Heart left ventricle (tissue), 16 donors: ENCODE measurements at places on chromosomes 2 and 18. TPM values are rescaled to one million over a fixed set of nuclear protein-coding genes. Genes with fewer than 3 reads are reported as not detected.
A peak's percentile ranks its signal among the peaks of the same experiment; 100 is the strongest.

Gene PCARE
- total RNA-seq = 1.6 TPM

- DNase-seq = no peak
Observed at GRCh38 chr2:50515638-50516037, 516.3 kb downstream of the NRXN1 start.

GRCh38 chr2:127046579-127046978 lies 60.4 kb downstream of the BIN1 start:
- no peak for DNase-seq

DNA sequence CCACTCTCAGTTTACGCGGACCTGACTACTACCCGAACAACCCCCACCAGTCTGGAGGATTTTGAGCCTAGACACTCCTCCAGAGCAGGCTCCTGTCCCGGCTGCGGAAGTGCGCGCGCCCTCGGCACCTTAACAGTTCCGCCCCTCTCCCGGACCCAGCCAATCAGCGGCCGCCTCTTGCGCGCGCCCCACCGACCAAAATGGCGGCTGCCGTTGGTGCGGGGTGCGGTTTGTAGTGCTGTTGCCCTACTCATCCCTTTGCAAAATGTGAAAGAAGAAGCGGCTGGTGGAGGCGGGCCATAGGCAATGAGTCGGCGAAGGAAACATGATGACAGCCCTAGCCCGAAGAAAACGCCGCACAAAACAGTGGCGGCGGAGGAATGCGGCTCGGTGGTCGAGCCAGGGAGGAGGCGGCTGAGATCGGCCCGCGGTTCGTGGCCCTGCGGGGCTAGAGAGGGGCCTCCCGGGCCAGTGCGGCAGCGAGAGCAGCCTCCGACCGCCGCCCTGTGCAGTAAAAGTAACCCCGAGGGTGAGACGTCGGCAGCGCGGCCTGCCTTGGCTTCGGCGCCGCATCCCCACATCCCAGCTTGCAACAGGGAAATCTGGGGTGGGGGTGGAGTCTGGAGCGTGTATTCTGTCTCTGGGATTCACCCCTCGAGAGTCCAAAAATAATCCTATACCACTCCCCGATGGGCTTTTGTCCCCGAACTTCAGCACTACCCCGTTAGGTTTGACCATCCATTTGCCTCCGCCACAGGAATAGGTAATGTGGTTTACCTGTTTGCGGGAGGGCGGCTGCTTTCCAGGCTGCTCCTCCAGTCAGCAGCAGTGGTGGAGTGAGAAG lies at the start of gene ETAA1:
TSS of gene ETAA1 (plus strand) at position 191 of the 844 bp plus-strand sequence. CDS start at position 307, 116 bp downstream.
- peak; percentile 95 for DNase-seq

DNA sequence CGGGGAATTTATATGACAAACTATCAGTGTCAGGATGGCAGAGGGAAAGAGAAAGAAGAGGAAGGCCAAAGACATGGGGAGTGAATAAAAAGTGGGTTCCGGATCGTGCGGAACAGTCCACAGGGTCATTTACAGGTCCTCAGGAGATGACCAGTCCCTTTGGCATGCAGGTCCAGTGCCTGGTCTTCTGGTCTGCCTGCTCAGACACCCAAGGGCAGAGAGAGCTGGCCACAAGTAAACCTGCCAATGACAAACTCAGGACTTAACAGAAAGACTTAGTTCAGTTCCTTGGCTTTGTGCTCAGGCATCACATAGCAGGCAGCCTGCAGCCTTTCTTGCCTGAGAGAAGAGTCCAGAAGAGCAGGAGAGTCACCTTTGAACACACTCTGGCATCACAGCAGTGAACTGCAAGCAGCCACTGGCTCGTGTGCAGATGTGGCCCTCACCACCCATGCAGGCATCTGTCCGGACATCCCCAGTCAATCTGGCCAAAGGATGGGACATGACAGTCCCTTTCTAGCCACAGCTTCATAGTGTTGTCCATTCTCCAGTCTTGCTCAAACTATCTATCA lies 14.0 kb downstream of the TMEM127 start:
- peak; percentile 55 for DNase-seq

Gene CROCC2
- not detected for total RNA-seq

Gene BCL11A
- 9.2 TPM for total RNA-seq

Gene MPP4
- total RNA-seq = 0.24 TPM

Gene FAM110C
- total RNA-seq = 4.2 TPM

DNA sequence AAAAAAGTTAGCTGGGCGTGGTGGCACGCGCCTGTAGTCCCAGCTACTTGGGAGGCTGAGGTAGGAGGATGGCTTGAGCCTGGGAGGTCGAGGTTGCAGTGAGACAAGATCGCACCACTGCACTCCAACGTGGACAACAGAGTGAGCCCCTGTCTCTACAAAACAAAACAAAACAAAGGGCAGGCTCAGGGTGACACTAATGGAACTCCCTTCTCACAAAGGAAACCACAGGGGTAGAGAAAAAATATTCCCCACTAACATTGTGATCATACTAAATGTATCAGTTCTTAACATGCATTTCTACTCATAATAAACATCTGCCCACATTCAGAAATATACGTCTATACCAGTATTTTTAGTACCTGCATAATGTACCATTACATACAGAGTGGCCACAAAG lies 21.1 kb downstream of the STAM2 start:
- DNase-seq = no peak

Gene LYPD1
- total RNA-seq = not detected

Gene UNC80
- 0.87 TPM for total RNA-seq

- no peak for DNase-seq
Observed at GRCh38 chr18:9825571-9826073, 60.2 kb upstream of the TXNDC2 start.

- DNase-seq = no peak
Observed at GRCh38 chr2:182636699-182637098, 79.4 kb upstream of the DNAJC10 start.

DNA sequence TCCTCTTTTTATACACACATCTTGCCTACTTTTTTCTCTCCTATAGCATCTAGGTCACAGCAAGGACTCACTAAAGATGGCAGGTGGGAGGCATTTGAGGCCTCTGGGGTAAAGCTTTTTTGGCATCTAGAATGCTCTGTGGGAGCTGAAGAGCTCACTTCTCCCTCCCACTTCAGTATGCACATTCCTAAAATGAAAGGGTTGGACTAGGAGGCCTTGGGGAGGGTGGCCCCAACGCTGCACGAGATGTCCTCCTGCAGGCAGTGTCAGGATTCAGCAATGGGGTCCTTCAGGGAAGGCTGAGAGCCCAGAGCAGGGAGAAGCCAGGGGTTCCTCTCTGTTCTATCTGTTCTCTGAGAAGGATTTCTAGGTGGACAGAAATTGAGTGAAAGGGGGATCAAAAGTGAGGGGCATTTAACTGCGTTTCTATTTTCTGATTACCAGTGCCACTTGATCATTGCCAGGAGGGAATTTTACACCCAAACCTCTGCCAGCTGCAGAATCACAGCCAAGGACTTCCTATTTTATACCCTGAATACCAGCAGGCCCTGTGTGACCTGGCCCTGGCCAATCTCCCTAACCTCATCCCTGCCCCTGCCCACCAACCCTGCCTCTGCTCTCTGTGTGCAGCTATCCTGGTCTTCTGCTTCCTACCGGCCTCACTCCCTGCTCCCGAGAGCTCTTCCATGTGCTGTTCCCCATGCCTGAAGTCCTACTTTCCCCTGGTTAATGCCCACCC lies 186.2 kb downstream of the CYP26B1 start:
- no peak for DNase-seq

DNA sequence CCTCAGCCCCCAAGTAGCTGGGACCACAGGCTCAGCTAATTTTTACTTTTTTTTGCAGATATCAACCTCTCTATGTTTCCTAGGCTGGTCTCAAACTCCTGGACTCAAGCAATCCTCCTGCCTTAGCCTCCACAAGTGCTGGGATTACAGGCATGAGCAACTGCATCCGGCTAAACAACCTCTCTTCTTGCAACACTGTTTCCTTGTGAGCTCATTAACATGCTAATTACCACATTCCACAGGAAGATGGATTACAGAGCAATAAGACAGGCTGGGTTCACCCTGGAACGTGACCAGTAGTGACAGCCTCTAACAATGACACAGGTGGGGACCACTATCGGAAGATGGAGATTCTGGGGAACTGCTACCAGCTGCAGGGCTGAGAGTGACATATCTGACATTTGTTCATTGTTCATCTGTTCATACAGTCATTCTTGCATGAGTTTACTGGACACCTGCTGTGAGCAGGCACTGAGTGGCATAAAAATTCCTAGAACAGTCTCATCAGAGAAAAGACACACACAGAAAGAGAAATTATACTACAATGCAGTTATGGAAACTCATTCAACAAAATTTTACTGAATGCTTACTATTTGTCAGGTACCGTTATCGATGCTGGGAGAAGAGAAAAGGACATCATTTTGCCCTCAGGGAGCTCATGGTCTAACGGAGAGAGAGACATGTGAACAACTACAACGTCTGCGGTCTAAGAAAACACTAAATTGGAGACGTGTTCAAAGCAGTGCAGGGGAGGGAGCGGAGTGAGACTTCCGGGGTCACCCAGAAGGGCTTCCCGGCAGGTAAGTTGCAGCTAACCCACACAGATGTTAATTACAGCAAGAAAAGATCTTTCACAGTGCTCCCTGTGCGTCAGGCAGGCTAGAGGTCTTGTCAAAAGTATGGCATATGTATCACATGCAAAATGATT lies 37.6 kb downstream of the PROC start:
- DNase-seq = no peak

- no peak for DNase-seq
Observed at GRCh38 chr2:236994361-236994760, 91.3 kb upstream of the COPS8 start.

Gene ACVR1C
- 0.44 TPM for total RNA-seq

DNA sequence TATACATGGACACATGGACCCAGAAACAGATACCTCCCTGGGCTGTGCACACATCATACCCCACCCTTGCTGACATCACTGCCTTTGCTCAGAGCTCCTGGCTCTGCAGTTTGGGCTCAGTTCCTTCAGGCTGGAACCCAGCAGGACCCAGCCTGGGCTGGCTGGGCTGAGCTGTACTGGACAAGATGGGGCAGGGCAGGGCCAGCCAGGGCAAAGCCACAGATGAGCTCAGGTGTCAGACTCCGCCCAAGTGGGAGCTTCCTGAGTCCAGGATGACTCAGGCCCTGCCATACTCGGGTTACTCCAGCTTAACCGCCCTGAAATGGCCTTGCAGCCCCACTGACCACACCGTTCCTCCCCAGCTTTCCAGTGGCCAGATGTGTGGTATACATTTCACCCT lies 284.9 kb downstream of the OSR1 start:
- DNase-seq = no peak

- DNase-seq = no peak
Observed at GRCh38 chr2:216583147-216583546, 50.1 kb upstream of the IGFBP2 start.

DNA sequence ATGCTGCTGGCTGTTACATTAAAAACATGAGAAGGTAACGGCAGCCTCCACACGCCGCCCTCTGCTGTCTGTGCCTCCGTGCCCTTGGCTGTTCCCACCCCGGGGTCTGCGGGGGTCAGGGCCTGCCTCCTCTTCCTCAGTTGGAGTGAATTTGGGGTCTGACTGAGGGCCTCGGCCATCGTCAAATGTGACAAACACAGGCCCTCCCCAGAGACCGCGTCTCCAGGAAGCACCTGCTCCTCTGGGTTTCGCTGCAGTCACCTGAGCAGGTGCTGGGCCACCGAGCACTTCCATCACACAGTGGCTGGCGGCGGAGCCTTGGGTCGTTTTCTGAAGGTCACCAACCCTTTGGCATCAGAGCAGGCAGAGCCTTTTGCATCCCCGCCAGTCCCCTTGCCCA lies 70.9 kb downstream of the NFATC1 start:
- DNase-seq = no peak

DNA sequence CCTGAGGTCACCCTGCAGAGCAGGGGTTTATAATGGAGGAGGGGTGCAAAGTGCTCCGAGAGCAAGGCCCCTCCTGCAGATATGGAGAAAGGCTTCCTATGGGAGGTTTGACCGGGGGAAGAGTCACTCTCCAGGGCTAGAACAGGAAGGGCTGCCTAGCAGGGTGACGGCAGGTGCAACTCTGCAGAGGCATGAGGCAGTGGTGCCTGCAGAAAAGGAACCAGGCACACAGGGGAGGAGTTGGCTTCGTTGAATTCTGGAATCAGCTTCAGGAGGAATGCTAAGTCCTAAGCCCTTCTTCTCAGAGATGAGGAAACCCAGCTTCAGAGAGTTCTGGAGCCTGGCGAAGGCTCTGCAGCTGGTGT lies 17.5 kb upstream of the HPCAL1 start:
- DNase-seq = no peak

GRCh38 chr2:8144785-8145184 lies 537.1 kb upstream of the ID2 start:
- no peak for DNase-seq

Gene RPIA
- 15.3 TPM for total RNA-seq

- DNase-seq = no peak
Observed at GRCh38 chr2:67048314-67048713, 348.8 kb upstream of the ETAA1 start.

- no peak for DNase-seq
Observed at GRCh38 chr2:36381993-36382392, 26.4 kb downstream of the CRIM1 start.

GRCh38 chr18:60898111-60898510 lies 435.1 kb upstream of the CDH20 start:
- DNase-seq = no peak

DNA sequence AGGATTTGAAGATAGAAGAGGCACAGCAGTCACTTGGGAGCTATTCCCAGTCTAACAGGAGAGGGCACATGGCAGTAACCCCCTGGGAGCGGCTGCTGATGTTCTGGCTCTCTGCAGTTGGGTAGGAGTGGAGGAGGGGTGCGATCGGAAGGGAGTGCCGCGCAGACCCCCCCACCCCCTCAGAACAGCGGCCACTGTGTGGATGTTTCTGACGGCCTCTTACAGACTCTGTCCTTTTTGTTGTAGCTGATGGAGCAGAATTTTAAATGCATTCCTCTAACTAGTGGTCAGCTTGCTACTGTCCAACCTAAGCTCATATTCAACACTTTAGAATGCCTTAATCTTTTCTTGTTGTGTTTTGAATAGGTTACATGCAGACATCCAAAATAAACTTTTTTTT lies 127.9 kb downstream of the AGAP1 start:
- no peak for DNase-seq

Gene KCNS3
- 9.9 TPM for total RNA-seq

DNA sequence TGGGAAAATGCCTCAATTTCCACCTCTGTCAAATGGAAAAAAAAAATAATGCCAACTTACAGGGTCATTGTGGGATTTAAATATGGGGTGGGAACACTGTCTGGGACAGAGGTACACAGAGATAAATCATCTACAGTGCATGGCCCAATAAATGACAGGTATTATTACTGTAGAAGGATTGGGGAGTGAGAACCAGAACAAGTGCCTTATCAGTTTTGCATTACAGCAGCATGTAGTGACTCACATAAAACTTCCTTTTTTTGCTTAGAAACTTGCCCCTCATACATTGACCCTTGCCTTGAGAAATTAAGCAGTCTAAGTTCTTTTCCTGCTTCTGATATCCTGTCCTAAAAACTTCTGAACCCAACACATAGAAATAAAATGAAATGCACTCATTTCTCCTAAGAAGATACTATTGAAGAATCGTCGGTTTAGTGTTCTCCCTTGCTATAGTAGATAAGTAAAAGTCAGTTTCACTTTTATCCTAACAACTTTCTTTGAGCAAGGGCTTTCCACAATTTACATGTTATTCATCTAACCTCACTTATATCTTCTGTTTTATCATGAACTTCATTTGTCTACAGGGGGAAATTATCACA lies 121.0 kb upstream of the HAAO start:
- DNase-seq = no peak

Gene FBXO48
- total RNA-seq = 1.1 TPM

Gene YWHAQ
- 230 TPM for total RNA-seq

Gene FAM117B
- total RNA-seq = 1.5 TPM
